ENCODE measurements at places on chromosomes 6 and 20.
A peak's percentile ranks its signal among the peaks of the same experiment; 100 is the strongest.

DNA sequence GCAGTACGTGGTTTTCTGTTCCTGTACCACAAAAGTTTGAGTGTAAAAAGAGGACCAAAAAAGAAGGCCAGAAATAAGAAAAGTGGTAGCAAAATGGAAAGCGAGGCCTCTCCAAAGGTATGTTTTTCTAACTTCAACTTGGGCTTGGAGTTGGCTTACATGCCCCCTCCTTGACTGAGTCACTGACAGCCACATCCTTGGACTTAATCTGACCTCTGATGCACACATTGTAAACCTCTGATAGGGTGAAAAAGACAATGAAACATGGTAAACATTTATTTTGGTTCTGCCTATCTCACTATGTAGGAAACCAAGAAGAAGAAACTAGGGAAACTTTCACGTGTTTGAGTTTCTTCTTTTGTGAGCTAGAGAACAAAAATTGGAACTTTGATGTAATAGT, 503.2 kb upstream of the ID4 start:
- no peak for DNase-seq

GRCh38 chr6:1039191-1039590, 272.7 kb upstream of the FOXQ1 start:
- no peak for DNase-seq

GRCh38 chr6:30361661-30362060, 16.7 kb downstream of the RPP21 start:
- no peak for DNase-seq

- DNase-seq, result no peak
Observed at GRCh38 chr6:36593569-36594028, 563 bp upstream of the SRSF3 start.

GRCh38 chr20:38145729-38146075, 19.4 kb downstream of the TGM2 start:
- DNase-seq, result no peak

GRCh38 chr20:3781153-3781910, at the start of gene SPEF1:
SPEF1 (minus strand) TSS chr20:3781448; CDS start chr20:3781287, 161 bp downstream.
- peak; percentile 91 for DNase-seq

DNA sequence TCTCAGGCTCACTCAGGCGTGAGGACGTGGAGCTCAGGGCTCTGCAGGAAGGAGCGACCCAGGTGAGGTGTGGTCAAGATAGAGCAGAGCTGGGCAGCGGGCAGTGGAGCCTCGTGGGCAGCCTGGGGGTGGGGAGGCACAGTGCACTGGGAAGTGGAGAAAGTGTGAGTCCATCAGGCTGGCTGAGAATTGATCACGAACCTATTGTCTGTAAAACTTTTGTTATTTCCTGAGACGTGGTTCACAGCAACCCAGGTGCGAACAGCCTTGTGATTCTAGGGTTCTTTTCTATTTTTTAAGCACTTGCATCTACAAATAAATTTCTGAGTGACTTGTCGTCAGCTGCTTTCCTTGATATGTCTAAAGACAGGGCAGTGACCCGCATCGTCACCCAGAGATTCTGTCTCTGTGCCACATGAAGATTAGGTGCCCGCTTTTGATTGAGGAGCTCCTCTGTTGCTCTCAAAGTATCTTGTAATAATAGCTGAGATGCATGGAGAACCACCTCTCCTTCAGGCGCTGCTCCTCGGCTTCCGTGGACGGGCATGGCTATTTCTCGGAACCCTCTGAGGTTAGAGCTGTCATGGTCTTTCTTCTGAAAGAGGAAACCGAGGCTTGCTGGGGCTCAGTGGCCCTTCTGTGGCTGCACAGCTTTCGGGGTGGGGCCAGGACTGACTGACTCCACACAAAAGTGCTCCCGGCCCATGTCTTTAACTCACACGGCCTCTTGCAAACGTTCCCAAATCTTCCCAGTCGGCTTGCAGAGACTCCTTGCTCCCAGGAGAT, 662 bp upstream of the CCR6 start:
- no peak for DNase-seq

GRCh38 chr6:12748411-12748810, 31.8 kb downstream of the PHACTR1 start:
- no peak for DNase-seq

Data from vagina (tissue), 2 donors.